Fibroblast of skin of left biceps (primary cell): ENCODE measurements at places on chromosomes 16 and 17.

- no peak for DNase-seq
These were observed 4.4 kb upstream of the DHX40 start for GRCh38 chr17:59561042-59561441.

DNA sequence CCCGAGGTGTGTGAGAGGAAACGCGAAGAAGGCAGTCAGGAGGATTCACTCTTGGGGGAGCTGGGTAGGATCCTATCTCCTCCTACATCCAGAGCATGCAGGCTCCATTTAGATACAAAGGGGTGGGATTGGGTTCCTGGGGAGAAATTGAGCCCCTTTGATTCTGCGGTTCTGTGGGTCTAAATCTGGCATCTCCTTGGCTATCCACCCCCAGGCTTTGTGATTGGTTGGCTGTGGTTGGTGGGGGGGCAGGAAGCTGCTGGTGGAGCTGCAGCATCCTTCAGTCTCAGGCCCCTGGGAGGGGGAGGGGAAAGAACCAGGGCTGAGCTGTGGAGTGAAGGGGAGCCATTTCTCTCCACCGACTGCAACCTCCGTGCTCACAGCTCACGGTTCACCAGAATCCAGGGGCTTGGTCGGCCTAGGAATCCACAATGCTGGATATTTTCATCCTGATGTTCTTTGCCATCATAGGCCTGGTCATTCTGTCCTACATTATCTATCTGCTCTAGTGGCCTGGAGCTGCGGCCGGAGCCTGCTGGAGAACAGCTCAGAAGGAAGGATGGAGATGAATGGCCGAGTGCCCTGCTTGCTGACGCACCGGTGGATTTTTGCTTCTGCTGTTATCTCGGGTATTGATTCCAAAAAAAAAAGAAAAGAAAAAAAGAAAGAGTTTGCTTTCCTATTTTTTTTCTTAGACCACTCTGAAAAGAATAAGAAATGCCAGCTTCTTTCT, at the start of gene LASP1NB:
Gene LASP1NB (plus strand): TSS at position 352 of the 733 bp plus-strand sequence.
- DNase-seq = no peak

GRCh38 chr17:79866791-79867518, 27.7 kb upstream of the CBX4 start:
- no peak for DNase-seq

- no peak for DNase-seq
These were observed 9.6 kb downstream of the BANP start for GRCh38 chr16:87960852-87961251.

DNA sequence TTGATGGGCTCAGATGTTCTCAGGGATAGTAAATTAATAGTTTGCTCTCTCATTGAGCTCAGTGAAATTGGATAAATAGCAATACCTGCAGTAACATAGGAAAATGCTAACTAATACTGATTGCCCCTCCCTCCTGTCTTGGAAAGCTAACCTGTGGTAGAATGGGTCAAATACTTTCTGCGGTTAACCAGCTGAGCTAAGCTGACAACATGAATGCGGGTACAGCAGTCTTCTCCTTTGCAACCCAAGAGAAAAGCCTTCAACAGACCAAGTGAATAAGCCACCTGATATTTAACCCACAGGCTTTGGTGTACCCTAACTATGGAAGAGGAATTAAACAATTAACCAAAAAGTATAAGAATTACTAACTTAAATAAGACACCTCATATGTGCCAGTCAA, 408.3 kb upstream of the MAF start:
- no peak for DNase-seq

- peak; percentile 33 for DNase-seq
These were observed 964 bp upstream of the FAAP100 start for GRCh38 chr17:81553018-81553615.

DNA sequence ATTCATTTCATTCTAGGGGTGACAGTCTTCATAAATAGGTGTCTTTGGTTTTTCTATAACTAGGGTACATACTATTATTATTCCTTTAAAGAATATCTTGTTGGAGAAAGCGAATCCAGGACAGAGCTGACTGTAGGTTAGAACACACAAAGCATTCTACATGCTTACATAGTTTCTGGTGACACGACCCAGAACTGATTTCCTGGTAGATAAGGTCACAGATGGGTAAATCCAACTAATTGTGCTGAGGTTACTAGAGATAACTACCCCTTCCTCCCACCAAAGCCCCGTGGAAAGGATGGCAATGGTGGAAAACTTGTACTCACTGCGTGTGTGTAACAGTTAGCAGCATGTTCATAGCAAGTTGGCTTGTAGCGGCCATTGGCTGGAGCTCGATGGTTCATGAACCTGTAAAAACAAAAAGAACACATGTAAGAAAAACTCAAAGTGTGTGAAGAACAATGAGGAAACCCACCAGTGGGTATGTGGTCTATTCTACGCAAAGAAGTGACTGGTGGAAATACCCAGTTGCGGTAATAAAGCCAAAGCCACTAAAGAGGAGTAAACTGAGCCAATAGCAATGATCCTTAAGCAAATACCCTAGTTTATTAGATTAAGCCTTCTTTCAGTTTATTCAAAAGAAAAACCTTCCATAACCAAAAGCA, 7.7 kb downstream of the MMD start:
- DNase-seq = no peak

- no peak for DNase-seq
These were observed 610 bp downstream of the VPS4A start for GRCh38 chr16:69311533-69312387.

- no peak for DNase-seq
These were observed 84.6 kb downstream of the NT5M start for GRCh38 chr17:17387498-17388362.

- no peak for DNase-seq
These were observed 51.7 kb downstream of the ZFPM1 start for GRCh38 chr16:88504489-88505404.

DNA sequence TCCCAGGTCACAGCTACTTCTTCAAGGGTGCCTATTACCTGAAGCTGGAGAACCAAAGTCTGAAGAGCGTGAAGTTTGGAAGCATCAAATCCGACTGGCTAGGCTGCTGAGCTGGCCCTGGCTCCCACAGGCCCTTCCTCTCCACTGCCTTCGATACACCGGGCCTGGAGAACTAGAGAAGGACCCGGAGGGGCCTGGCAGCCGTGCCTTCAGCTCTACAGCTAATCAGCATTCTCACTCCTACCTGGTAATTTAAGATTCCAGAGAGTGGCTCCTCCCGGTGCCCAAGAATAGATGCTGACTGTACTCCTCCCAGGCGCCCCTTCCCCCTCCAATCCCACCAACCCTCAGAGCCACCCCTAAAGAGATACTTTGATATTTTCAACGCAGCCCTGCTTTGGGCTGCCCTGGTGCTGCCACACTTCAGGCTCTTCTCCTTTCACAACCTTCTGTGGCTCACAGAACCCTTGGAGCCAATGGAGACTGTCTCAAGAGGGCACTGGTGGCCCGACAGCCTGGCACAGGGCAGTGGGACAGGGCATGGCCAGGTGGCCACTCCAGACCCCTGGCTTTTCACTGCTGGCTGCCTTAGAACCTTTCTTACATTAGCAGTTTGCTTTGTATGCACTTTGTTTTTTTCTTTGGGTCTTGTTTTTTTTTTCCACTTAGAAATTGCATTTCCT, 3.4 kb upstream of the LPCAT2 start:
- DNase-seq = no peak

DNA sequence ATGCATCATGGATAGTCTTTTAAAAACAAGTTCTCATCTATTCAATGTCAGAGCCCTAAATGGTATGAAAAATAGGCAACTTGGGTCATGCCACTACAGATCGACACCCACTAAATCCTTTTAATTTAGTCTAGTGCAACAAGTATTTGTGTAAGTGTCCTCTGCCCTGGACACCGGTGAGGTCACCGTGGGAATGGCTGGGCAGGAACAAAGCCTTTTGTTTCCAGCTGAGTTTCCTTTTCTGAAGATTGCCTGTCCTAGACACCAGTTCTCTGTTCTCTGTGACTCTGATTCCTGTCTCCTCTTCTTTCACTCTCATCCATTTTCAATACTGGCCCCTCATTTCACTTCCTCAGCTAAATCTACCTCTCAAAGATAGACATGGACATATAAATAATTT, 446.5 kb downstream of the MAF start:
- no peak for DNase-seq

GRCh38 chr17:79156463-79157095, 82.0 kb downstream of the ENGASE start:
- no peak for DNase-seq

- DNase-seq = no peak
These were observed 618.8 kb upstream of the CDH11 start for GRCh38 chr16:65740711-65741110.

GRCh38 chr16:8989099-8989878, 25.6 kb upstream of the USP7 start:
- DNase-seq = no peak

DNA sequence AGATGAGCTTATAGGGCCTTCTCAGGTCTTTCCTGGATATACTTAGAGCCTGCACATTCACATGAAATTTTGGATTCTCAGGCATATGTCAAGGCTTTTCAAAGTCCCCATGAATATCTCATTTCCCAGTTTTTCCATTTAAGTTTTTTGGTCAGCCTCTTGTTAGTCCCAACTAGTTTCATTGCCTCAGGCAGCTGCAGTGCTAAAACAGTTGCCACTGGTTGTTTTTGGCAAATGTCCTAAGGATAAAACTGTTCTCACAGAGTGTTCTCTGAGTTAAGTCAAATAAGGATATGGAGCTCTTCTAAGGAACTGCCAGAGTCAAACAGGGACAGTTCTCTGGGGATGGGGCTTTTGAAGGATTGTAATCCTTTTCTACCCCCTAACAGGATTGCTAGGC, 39.9 kb upstream of the ABCC11 start:
- DNase-seq = no peak

DNA sequence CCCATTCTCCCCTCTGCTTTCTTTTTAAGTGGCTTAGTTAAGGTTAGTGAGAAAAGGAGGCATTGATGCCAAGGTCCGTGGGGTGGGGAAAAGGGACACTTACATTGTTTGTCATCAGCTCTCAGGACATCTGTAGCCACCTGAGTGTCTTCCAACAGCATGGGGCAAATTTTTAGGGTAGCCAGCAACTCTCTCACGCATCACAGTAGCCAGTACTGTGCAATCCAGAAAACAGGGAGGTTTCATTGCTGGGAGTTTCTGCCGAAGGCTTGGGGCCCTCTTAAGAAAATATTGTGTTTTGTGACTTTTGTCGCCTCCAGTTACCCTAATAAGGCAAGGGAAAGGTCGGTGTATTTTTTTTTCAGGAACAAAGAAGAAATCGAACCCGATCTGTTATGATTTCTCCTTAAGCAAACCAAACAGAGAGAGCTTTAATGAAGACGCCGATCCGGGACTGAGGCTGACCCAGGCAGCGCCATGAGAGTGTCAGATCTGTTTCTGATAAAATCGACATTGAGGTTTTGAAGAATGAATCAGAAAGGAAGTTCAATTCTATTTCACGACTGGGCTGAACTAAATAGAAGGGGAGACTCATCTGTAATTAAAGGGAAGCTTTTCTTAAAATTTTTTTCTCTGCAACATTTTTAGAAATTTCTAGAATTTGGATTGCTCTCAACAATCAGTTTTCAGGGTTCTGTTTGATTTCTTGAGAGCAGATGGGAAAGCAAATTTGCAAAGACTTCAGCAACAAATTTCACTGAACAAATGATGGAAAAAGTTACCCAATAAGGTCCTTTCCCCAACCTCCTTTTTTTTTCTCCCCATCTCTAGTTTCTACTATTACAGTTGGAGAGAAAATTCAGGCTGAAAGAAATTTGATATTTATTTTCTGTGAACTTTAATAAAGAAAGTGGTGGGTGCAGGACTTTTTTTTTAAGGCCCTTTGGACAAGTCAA, 144.7 kb upstream of the IRX3 start:
- peak; percentile 41 for DNase-seq

- no peak for DNase-seq
These were observed 132.6 kb downstream of the SNX11 start for GRCh38 chr17:48240122-48240521.

DNA sequence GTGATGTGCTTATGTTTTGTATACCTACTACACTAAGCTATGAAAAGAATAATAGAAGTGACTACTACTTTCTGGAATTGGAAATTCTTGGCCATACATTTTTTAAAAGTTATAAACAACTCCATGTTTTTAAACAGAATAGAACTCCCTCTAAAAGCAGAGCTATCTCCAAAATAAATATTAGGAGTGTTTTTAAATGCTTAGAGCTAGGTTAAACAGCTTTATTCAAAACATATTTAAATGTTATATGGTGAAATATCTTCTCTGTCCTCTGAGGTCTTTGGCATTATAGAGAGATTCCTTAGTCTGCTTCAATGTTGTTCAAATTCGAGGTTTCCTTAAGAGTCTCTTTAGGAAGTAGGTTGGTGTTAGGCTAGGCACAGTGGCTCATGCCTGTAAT, 22.9 kb upstream of the PSMC5 start:
- DNase-seq = no peak

DNA sequence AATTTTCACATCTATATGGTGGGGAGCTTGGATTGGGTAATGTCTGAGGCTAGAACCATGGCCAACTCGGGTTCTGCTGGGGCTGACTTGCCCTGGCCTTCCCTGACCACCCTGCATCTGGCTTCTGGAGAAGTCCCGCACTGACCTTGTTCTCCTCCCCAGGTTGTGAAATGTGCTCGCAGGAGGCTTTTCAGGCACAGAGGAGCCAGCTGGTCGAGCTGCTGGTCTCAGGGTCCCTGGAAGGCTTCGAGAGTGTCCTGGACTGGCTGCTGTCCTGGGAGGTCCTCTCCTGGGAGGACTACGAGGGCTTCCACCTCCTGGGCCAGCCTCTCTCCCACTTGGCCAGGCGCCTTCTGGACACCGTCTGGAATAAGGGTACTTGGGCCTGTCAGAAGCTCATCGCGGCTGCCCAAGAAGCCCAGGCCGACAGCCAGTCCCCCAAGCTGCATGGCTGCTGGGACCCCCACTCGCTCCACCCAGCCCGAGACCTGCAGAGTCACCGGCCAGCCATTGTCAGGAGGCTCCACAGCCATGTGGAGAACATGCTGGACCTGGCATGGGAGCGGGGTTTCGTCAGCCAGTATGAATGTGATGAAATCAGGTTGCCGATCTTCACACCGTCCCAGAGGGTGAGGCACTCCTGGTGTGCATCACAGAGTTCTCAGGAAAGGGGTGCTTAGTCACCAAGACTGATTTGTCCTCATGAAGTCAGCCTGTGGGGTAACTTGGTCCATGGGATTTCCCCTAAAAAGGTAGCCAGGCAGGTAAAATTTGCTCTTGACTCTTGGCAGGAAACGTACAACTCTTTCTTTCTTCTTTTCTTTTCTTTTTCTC, 6.1 kb downstream of the NOD2 start:
- no peak for DNase-seq

DNA sequence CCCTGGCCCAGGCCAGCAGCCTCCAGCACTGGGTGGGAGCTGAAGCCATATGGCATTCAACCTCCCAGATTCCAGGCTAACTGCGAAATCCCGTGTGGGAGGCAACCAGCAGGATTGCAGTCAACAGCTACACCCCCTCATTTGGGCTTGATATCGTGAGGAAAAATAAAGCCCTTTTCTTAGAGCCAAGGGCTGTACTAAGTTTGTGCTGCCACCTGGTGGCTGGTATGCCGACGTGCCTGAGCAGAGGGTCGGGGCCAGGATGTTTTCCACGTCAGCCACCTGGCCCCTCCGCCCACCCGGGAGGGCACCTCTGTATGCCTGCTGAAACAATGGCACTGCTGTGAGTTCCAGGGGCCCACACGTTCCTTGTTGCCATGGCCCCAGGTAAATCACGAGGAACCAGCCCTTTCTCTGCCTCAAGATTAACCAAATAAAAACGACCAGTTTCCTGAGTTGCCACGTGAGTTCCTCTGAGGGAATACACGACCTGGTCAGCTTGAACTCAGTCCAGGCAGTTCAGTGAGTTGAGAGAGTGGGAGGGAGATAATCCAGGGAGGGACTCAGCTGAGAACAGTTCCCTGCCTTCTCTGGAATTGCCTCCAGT, 9.0 kb downstream of the TMEM98 start:
- DNase-seq = no peak

- DNase-seq = peak; percentile 100
These were observed 388 bp upstream of the AKTIP start for GRCh38 chr16:53503270-53503923.

GRCh38 chr17:75090871-75091854, 3.4 kb downstream of the SLC16A5 start:
- DNase-seq = no peak
